Hair follicle dermal papilla cell (primary cell): ENCODE measurements at places on chromosomes 1 and 21. TPM values are rescaled to one million over a fixed set of nuclear protein-coding genes. Genes with fewer than 3 reads are reported as not detected.

Gene PLD5
- not detected in 2 replicates for total RNA-seq

Gene NUDC
- 12.2 and 17.0 TPM in 2 replicates for total RNA-seq

Gene PLPPR4
- total RNA-seq: 4.6 and 8.8 TPM in 2 replicates

Gene FAM163A
- not detected in 2 replicates for total RNA-seq

Gene FCMR
- 0.32 and 0.73 TPM in 2 replicates for total RNA-seq

Gene CELA3A
- not detected in 2 replicates for total RNA-seq

Gene BTBD19
- 16.6 and 19.5 TPM in 2 replicates for total RNA-seq

Gene MNDA
- total RNA-seq: not detected in 2 replicates

Gene KCNH1
- 5.8 and 6.3 TPM in 2 replicates for total RNA-seq

Gene SPAG17
- total RNA-seq: 1.1 and 1.7 TPM in 2 replicates

Gene KRTAP11-1
- total RNA-seq: not detected in 2 replicates

Gene RRP1B
- 22.6 and 28.2 TPM in 2 replicates for total RNA-seq

Gene GNG12
- total RNA-seq: 161 and 166 TPM in 2 replicates

Gene TRIM67
- total RNA-seq: under 0.01 and 0.12 TPM in 2 replicates

Gene GFI1
- under 0.01 TPM in 1 of 2 replicates, not detected in the other for total RNA-seq

Gene AQP10
- not detected in 2 replicates for total RNA-seq

Gene MYBPHL
- total RNA-seq: not detected in 2 replicates

Gene AGMAT
- total RNA-seq: 0.16 and 1.3 TPM in 2 replicates

Gene GRIK3
- total RNA-seq: not detected in 2 replicates

Gene GPR89A
- 31.3 and 32.5 TPM in 2 replicates for total RNA-seq

Gene ABCA4
- 0.85 and 2.4 TPM in 2 replicates for total RNA-seq

Gene CACNA1S
- total RNA-seq: not detected in 2 replicates

Gene EDARADD
- total RNA-seq: 0.49 and 0.65 TPM in 2 replicates

Gene TMEM240
- total RNA-seq: 4.7 and 6.7 TPM in 2 replicates

Gene CFHR4
- not detected in 2 replicates for total RNA-seq

Gene FAM72C
- 0.24 and 0.32 TPM in 2 replicates for total RNA-seq

Gene USH2A
- under 0.01 and 0.16 TPM in 2 replicates for total RNA-seq

Gene SMIM11
- 7.9 and 10.4 TPM in 2 replicates for total RNA-seq

Gene CD5L
- not detected in 2 replicates for total RNA-seq

Gene TRMT1L
- total RNA-seq: 17.7 and 17.8 TPM in 2 replicates

Gene NR5A2
- 0.24 and 0.32 TPM in 2 replicates for total RNA-seq

Gene OR2W3
- 0.65 and 1.7 TPM in 2 replicates for total RNA-seq

Gene ARHGAP30
- total RNA-seq: not detected in 2 replicates

Gene ENAH
- total RNA-seq: 76.3 and 89.2 TPM in 2 replicates

Gene GPR153
- total RNA-seq: 15.1 and 18.3 TPM in 2 replicates

Gene KCNT2
- total RNA-seq: 1.8 and 4.7 TPM in 2 replicates

Gene SPATA21
- not detected in 2 replicates for total RNA-seq

Gene PPM1J
- 1.3 and 1.6 TPM in 2 replicates for total RNA-seq

Gene TMCO4
- 28.3 and 30.7 TPM in 2 replicates for total RNA-seq

Gene MYOM3
- 0.12 and 0.16 TPM in 2 replicates for total RNA-seq

Gene ARTN
- 1.9 and 2.1 TPM in 2 replicates for total RNA-seq

Gene BLZF1
- 36.9 and 38.5 TPM in 2 replicates for total RNA-seq

Gene CACNA1E
- not detected in 2 replicates for total RNA-seq

Gene HCRTR1
- not detected in 2 replicates for total RNA-seq

Gene AIM2
- total RNA-seq: not detected in 2 replicates

Gene CRP
- total RNA-seq: not detected in 2 replicates

Gene NEK2
- 1.6 and 1.7 TPM in 2 replicates for total RNA-seq

Gene FAM72D
- 0.12 TPM in 1 of 2 replicates, not detected in the other for total RNA-seq

Gene OLIG2
- not detected in 2 replicates for total RNA-seq

Gene ADGRL4
- 2.7 and 3.7 TPM in 2 replicates for total RNA-seq

Gene UTP11
- 38.5 and 45.3 TPM in 2 replicates for total RNA-seq

Gene PRDM15
- total RNA-seq: 3.8 and 7.3 TPM in 2 replicates

Gene ASPM
- total RNA-seq: 3.9 and 4.4 TPM in 2 replicates

Gene CYP2J2
- total RNA-seq: 0.16 TPM in 1 of 2 replicates, not detected in the other

Gene KRTAP19-1
- total RNA-seq: not detected in 2 replicates

Gene C8A
- not detected in 2 replicates for total RNA-seq
